Activated T-helper 9 cell treated with anti-CD3 and anti-CD28 coated beads, Interleukin-2, amount 50 U/mL, for 16 hours (primary cell): ENCODE measurements at places on chromosomes 4 and X.

DNA sequence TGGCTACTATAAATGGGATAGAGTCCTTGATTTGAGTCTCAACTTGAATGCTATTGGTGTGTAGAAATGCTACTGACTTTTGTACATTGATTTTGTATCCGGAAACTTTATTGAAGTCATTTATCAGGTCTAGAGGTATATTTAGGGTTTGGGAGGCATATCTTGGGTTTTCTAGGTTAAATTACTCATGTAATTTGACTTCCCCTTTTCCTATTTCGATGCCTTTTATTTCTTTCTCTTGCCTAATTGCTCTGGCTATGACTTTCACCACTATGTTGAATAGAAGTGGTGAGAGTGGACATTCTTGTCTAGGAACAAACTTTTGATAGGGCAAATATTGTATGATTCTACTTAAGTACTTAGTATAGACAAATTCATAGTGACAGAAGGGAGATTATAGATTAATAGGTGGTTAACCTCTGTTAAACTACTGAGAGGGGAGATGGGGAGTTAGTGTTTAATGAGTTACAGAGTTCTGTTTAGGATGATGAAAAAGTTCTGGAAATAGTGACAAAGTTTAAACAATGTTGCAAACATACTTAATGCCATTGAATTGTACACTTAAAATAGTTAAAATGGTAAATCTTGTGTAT, 22.8 kb upstream of the HSPA4L start:
- no peak for DNase-seq

DNA sequence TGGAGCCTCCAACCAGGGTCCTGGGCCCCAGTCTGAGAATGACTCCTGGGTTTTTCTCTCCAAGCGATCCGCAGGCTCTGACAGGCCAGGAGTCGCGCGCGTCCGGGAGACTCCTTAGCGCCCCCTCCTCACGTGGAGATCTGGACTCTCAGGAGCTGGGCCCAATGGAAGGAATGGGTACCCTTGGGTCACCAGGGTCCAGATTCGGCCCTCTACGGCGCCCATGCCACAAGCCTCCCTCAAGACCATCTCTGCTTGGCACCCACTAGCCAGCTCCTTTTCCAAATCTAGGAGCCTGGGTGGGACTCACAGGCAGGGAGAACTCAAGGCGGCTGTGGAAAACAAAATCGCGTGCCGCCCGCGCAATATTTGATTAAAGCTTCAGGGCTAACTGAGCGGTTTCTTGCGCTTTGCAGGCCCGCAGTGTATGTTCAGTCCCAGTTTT, 7.1 kb downstream of the HAND2 start:
- no peak for DNase-seq

- DNase-seq, result peak; percentile 37
Measured at GRCh38 chrX:153400146-153401132, 711 bp downstream of the PNMA6E start.

GRCh38 chr4:57094832-57095223, 15.4 kb downstream of the IGFBP7 start:
- no peak for DNase-seq

DNA sequence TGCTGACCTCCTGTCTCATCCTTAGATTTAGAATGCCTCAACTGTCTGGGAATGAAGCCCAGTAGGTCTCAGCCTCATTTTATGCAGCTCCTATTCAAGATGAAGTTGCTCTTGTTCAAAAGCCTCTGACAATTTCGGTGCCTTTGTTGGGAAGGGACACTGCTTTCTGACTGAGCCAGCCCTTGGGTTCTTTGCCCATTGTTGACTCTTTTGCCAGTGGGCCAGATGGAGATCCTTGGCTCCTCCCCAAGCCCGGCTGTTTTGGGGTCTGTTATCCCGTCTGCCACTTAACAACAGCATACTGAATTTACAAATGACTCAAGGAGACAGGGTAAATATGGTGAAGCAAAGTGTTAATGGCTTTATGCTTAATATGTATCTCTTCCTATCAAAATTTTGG, 58.3 kb upstream of the PRKX start:
- no peak for DNase-seq

- no peak for DNase-seq
Measured at GRCh38 chrX:136687457-136687856, 39.5 kb downstream of the CD40LG start.

GRCh38 chr4:63831590-63832155, 577.6 kb downstream of the TECRL start:
- no peak for DNase-seq

DNA sequence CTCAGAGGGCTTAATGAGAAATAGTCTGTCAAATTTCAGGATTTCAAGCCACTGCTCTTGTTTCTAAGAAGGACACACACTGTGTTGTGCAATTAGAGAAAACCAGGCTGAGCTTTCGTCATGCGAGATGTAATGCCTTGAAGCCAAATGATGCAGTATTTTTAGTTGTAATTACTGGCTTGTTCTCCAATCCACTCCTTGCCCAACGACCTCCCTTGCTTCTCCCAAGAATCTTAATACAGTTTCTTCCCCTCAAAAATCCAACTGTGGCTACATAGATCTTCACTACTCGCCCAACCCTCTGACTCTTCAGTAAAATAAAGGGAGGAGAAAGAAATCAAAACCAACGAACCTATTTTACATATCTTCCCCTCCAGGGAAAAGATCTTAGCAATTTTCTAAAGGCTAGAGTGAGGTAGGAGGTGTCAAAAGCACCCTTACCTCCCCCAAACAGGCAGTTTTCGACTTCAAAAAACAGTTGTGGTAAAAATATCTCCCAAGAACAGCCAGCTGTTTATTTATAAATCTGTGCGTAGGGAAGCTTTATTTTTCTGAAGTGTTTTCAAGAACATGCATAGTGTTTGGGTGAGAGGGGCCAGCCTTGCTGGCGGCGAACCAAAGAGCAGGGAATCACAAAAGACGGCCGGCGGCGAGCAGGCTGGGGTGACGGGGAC, 68.7 kb downstream of the MGST2 start:
- DNase-seq, result no peak

DNA sequence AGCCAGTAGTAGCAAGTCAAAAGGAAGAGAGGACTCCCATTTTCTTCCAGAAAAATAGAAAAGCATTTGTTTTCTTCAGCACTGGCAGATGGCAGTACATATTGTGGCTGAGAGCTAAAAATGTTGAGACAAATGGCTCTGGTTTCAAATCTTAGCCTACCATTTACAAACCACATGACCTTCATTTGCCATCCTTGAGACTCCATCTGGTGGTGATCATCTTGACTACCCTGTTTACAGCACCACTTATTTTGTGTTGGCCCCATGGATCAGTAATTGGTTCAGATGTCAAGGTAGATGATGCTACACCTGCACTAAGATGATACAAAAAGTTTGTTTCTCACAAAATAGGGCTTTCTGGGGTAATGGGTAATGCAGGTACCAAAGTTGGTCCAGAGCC, 951.8 kb upstream of the IGFBP7 start:
- no peak for DNase-seq

DNA sequence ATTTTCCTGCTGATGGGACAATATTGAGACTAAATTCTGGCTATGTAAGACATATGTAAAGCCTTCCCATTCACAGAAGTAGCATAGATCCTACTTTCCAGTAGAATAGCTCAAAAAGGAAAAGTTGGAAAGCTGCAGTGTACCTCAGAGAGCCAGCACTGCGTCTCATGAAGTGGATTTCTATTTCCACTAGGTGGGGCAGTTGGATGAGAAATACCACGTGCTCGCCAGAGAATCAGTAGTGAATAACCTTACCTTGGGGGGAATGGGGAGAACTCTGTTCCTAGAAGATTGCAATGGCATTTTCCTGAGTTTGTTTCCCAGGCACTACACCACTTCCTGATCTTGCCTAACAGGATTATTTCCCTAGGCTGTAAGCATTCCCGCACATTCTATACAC, 907.1 kb downstream of the FSTL5 start:
- no peak for DNase-seq

DNA sequence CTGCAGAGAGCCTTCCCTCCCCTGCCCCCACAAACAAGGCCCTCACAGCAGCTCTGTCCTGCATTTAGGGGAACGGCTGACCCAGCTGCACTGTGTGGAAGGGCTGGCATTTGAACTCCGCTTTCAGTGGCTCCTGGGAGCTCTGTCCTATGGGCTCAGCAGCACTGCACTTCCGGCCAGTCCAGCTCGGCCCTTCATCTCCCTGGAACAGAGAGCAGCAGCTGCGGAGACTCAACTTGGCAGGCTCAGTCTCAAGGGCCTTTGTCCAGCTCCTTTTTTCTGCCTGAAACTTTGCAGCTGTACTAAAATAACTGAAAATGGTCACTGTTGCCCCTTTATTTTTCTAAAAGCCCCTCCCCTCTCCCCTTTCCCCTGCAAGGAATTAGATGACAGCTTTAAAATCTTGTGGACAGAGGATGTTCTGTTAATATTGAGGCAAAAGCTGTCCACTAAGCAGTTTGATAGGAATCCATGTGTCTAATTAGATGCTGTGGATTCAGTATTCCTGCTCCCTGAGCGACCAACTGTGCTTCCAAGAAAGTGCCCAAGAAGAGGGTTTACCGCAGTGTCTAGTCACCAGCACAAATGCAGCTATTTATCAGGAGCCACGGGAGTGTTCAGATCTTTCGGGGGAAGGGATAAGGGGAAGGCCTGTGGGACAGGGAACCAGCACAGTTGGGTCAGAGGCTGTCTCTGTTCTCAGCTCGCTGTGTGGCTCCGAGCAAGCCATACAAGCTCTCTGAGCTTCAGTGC, 133.1 kb downstream of the AFAP1 start:
- DNase-seq, result no peak

GRCh38 chr4:66376396-66376795, 706.1 kb upstream of the EPHA5 start:
- DNase-seq, result no peak

GRCh38 chrX:96704629-96705028, 20.0 kb downstream of the DIAPH2 start:
- no peak for DNase-seq

GRCh38 chr4:154389148-154389547, 102.5 kb downstream of the DCHS2 start:
- no peak for DNase-seq

- DNase-seq, result no peak
Measured at GRCh38 chrX:73647632-73648322, 84.8 kb downstream of the CHIC1 start.

DNA sequence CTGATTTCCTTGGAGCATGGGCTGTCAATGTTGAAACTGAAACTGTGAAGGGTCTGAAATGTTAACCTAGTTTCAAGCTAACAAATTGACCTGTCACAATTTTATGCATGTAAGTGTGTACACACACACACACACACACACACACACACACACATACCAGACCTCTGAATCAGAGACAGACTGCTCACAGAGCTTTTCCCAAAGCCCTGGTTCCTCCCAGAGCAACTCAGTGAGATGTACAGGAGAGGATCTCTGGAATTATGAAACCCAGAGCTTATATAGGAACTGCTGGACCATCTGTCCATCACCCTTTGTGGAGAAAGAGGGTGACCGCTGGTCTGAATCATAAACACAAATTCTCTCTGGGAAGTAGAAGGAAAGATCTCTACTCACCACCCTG, 228.1 kb upstream of the PRPS2 start:
- no peak for DNase-seq

- DNase-seq, result no peak
Measured at GRCh38 chr4:75907966-75908365, 5.7 kb upstream of the PPEF2 start.

DNA sequence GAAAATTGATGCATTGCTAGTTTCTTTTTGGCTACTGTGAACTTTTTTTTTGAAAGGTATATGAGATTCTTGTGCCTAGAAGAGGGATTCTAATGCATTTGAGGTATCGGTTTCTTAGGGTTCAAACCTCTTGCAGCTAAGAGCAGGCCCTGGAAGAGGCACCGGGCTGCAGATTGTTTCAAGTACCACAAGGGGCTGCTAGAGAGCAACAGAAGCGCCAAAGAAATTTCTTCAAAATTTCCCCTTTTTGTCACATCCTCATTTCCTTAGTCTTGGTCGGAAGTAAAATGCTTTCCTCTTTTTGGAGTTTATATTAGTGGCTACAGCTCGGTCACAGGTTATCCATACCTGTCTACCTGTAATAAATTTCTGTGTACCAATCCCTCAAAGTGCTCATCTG, 89.8 kb downstream of the PDGFRA start:
- DNase-seq, result no peak

DNA sequence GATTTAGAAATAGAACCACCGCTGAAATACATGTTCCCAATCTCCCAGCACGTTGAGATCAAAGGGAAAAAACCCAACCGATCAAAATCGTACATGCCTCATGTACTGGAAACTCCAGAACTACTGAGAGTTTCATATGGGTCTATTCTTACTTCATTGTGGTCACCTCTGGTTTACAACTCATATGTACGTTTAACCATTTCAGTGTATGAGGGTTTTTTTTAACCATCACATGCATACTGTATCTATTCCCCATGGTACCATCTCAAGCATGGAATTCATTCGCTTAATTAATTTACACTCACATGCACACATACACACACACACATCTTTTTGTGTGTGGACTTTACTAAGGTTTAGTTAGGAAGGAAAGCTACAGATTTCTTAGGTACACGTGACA, 46.0 kb upstream of the CLNK start:
- no peak for DNase-seq

- DNase-seq, result no peak
Measured at GRCh38 chr4:27844376-27844775, 983.7 kb downstream of the STIM2 start.

- DNase-seq, result no peak
Measured at GRCh38 chr4:52643785-52644244, 15.3 kb downstream of the USP46 start.

DNA sequence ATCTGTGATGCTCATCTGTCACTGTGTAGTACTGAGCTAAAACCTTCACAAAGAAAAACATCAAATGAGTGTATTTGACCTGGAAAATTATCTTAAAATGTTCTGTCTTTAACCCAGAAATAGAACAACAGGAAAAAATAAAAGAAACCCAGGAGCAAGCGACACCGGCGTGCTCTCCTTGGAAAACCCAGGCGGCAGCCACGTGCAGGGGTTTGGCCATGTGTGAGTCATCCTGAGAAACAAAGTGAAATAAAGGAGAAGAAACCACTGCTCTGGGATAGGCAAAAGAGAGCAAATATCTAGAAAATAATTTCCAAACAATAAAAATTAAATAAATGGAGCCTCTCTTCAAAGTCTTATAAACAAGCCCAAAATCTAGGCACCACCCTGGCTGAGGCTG, 20.0 kb upstream of the TMEM128 start:
- no peak for DNase-seq

- DNase-seq, result no peak
Measured at GRCh38 chrX:55640854-55641253, 17.7 kb downstream of the FOXR2 start.

DNA sequence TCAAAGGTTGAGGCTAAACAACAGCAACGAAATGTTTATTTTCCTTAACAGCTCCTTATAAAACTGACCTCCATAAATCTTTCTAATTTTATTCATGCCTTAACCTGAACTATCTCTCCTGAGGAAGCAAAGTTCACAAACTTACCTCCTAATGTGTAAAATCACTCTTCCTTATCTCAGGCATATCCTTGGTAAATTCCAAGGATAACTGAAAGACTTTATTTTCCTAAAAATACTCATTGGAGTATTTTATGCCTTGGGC, 197.4 kb downstream of the NWD2 start:
- no peak for DNase-seq

- no peak for DNase-seq
Measured at GRCh38 chr4:185831125-185831815, 19.3 kb upstream of the SORBS2 start.

GRCh38 chrX:153353416-153353815, 19.5 kb downstream of the ZNF275 start:
- no peak for DNase-seq

- no peak for DNase-seq
Measured at GRCh38 chr4:48944756-48945241, 38.2 kb upstream of the OCIAD2 start.
